ENCODE measurements at places on chromosomes 2 and 18.

DNA sequence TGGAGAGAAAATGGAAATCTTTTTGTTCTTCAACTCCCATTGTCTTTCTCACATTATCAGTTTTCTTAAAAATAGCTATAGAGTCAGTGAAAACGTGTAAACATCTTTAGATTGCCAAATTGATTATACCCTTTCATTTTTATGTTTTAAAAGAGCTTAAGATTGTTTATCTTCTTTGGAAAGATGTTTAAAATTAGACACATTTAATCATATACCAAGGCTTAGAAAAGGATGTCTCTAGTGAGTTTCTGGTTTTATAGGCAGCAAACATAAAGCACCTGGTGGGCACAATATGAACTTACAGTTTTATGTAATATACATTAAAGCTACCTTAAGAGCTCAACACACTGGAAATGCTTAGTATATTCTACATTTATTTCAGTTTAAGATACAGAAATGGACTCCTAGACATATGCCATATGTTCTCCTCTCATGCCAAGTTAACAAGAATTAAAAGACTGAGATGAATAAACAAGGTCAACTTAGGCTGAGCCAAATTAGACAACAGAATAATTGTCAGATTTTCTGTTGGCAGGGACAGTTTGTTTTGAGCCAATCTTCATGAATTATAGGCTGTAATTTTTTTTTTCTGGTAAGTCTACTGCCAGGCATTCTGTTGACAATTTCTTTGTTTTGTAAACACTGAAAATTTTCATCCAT is 112.7 kb downstream of the OTX1 start:
- DNase-seq = no peak

DNA sequence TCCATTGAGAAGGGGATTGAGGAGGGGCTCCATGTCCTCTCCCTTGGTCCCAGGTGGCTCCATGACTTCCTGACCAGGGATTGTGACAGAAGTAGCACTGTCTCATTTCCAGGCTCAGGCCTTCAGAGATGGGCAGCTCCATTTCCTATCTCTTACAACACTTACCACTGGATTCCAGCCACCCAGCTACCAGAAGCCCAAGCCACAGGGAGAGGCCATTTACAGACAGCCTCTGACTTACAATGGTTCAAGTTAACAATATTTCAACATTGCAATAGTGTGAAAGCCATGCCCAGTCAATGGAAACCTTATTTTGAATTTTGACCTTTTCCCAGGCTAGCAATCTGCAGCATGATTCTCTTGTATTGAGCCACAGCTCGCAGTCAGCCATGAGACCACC is 164.9 kb upstream of the AGAP1 start:
- no peak for DNase-seq

GRCh38 chr2:205464681-205465080 is 217.6 kb upstream of the NRP2 start:
- no peak for DNase-seq

DNA sequence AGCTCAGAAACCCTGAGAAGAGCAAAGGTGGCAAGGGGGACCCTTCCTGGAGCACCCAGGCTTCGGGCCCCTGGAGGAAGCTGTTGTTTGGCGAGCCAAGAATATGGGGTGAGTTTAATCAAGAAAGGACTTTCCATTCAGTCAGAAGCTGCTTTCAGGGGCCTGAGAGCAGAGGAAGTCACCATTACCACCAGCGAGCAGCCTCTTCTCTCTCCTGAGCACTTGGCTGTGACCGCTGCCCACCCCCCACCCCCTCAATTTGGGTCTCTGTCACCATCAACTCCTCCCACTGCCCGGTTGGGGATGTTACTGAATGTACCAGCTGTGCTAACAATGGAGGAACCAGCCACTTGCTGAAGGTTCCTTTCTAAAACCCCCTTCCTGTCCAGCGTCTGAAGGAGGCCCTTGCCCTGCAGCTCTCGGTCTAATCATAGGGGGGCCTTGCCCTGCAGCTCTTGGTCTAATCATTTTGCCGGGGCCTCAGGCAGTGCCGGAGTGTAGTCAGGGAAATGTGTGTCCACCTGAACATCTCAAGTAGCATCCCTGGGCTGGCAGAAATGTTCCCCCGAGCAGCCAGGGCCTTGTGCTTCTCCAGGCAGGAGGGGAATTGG is 943 bp downstream of the INPP5D start:
- no peak for DNase-seq

DNA sequence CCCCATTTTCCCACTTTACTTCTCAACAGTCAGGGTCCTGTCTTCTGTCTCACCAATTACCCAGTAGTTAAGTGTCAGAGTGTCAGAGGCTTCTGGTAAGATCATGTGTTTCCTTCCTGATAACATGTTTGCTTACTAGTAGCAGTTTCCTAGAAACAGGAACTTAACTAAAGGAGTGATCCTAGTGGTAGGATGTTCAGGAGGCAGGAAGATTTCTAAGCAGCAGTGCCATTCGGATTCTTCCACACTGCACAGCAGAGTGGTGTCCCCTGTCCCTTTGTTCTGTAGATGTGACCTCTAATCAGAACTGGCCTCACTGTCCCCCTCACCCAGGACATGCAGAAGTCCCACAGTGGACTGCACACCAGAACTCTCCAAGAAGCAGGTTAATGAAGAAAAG is 221.8 kb upstream of the OSR1 start:
- DNase-seq = no peak

GRCh38 chr2:138107288-138107687 is 143.0 kb downstream of the HNMT start:
- DNase-seq = no peak

GRCh38 chr2:225737556-225737955 is 338.0 kb downstream of the NYAP2 start:
- no peak for DNase-seq

GRCh38 chr2:102929721-102930120 is 167.9 kb downstream of the TMEM182 start:
- no peak for DNase-seq

Measured in BE2C (cell line).